COR-L47 (cell line): ENCODE measurements at places on chromosomes 12 and 14.

DNA sequence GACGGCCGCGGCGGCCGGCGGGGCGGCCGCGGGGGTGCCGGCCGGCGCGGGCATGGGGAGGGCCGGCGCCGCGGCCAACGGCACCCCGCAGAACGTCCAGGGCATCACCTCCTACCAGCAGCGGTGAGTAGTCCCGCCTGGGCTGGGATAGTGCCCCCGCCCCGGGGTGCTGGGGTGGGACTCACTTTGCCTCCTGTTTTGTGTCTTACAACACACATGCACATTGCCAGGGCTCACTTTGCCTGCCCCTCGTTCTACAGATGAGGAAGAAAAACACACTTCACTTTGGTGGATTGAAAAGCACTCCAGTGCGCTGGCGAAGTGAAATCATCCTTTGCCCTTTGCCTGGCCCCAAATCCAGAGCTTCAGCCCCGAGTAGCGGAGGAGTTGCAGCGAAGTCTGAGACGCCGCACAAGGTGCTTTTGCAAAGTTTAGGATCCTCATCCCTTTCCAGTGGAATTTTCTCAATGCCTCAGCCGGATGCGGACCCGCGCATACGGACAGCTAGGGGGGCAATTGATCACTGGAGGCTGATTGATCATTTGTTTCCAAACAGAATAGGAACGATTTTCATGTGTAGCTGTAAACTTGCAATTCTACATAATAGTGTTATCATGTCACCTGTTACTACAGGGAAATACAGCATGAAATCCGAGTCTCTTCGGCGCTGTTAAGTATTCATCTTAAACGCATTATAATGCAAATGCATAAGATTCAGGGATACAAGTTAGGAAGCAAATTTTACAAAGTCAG, 3.6 kb upstream of the NPAS3 start:
- no peak for DNase-seq

GRCh38 chr12:15979096-15980092, 68.3 kb downstream of the DERA start:
- DNase-seq, result no peak

DNA sequence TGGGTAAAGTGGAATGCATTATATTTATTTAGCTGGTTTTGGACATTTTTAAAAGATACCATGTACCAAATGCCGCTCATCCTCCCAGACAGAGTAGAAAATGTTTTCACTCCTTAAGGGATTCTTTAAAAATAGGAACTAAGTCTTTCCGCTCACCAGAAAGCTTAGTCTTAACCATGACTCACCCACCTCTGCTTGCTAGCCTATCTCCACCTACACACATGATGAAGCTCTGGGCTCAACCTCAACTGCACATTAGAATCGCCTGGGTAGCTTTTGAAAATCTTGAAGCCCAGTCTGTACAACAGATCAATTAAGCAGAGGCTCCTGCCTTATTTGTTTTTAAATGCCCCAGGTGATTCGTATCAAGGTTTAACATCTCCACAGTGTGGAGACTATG, 260.5 kb downstream of the NEDD1 start:
- no peak for DNase-seq

- DNase-seq, result peak; percentile 36
Measured at GRCh38 chr14:89303456-89304435, 113.3 kb downstream of the FOXN3 start.

DNA sequence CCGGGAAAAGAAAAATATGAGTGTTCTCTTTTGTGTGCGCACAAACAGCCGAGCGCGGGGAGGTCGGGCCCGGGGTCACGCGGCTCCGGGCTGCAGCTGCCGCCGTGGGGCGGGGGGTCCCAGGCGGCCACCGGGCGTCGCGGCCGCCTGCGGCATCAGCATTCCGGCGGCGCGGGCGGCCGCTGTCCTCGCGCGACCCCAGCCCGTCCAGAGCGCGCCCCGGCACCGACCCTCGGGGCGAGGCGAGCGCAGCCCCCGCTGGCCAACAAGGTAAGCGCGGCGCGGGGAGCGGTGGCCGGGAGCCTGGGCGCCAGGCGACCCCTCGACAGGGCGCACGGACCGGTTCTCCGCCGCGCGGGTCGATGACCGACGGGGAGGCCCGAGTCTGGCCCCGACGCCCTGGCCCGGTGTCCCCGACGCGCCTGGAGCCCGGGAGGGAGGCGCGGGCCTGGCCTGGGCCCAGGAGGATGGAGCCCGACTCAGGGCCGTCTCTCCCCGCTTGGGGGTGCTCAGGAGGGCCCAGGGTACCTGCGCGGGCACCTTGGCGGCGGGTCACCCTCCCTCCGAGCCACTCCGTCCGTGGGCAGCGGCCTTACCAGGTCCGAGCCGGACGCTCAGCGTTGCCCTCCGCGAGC, 103.9 kb upstream of the DIO3 start:
- no peak for DNase-seq

- DNase-seq, result no peak
Measured at GRCh38 chr14:61661471-61662400, 33.6 kb upstream of the HIF1A start.

DNA sequence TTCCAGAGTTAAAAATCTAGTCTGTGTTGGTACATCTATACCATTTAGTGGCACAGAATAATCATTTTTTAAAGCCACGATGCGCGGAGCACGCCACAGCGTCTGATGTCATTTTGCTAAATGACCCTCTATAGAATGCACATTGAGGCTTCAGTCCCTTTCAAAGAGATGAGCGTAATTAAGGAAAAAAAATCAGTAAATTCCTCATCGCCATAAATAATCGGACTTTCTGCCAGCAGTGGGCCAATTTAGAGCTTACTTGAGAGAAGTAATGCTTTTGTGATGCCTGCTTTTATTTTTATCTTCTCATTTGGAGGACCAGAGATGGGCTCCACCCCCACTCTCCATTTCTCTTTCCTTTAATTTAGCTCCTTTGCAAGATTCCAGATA, 4.0 kb downstream of the ASCL1 start:
- no peak for DNase-seq

GRCh38 chr12:63084501-63084900, 66.5 kb downstream of the AVPR1A start:
- no peak for DNase-seq

DNA sequence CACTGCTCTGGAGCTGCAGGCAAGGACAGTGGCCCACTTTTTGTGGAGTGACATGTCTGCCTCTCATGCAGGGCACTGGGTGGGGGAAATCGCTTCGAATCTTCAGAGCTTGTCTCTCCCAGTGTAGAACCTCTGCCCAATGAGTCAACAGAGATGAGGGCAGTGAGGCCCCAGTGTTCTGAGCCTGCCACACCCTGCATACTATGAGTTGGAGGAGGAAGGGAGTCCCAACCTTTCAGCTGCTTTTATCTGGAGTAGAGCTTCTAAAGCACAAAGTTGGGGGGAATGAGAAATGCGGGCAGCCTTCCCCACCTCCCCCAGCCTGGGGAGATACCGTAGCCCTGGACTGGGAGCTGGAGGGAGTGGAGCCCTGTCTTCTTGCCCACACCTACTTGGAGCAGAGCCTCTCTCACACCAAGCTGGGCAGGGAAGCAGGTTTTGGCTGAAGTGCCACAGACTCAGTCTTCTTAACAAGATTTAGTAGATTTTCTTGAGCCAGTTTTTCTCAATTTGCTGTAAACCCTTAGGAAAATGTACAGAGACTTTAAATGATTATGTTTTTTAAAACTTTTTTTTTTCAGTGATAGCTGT, 159.1 kb downstream of the ADGRD1 start:
- DNase-seq, result no peak

- no peak for DNase-seq
Measured at GRCh38 chr14:89807892-89808291, 146.6 kb downstream of the EFCAB11 start.

DNA sequence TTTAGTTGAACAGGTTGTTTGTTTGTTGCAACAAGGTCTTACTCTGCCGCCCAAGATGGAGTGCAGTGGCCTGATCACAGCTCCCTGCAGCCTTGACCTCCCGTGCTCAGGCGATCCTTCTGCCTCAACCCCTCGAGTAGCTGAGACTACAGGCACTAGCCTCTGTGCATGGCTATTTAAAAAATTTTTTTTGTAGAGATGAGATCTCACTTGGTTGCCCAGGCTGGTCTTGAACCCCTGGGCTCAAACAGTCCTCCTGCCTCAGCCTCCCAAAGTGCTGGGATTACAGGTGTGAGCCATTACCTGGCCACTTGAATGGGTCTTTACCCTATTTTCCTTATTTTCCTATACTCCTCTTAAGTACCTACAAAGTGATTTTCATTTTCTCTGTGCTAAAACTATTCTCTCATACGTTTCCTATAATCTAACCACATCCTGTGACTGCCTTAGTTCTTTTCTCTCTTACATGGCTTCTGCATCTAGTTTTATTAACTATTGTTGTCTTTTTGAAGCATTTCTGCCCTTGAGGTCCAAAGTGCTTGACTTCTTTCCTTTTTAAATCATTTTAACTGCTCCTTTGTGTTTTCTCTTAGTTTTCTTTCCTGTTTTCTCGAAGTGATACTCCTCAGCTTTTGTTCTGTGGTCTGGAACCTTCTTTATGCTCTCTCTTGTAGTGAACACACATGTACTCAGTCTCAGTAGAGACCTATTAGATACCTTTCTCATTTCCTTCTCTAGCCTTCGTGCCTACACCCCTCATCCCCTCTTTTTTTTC, 14.1 kb downstream of the GPX2 start:
- no peak for DNase-seq

DNA sequence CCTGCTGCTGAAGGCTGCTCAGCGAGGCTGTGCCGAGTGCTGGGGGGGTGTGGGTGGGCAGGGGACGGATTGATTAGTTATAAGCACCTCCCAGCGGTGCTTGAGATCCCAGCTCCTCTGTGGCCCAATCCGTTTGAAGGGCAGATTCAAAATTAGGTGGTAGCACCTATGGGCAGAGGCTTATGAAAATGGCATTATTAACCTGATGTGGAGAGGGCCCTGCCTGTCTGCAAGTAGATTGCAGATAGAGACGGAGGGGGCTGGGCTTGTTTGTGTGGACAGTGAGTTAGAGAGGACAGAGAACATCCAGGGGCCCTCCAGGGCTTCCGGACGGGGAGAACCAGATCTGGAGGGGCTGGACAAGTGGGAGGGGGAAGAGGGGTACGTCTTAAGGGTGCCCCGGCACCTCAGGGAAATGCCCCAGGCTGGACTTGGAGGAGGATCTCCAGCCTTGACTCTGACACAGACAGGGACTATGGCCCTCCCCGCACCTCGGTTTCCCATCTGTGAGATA, at the start of gene RTL1:
TSS of gene RTL1 (minus strand) at position 51 of the 514 bp plus-strand sequence. CDS start 18,934 bp downstream, outside the sequence.
- no peak for DNase-seq

GRCh38 chr14:92903359-92903758, 19.6 kb upstream of the CHGA start:
- DNase-seq, result peak; percentile 18

GRCh38 chr12:25950329-25951115, 8.0 kb upstream of the RASSF8 start:
- DNase-seq, result no peak

GRCh38 chr12:119389687-119390086, 55.2 kb downstream of the CCDC60 start:
- no peak for DNase-seq

GRCh38 chr12:95002754-95003153, 743 bp downstream of the NDUFA12 start:
- no peak for DNase-seq

DNA sequence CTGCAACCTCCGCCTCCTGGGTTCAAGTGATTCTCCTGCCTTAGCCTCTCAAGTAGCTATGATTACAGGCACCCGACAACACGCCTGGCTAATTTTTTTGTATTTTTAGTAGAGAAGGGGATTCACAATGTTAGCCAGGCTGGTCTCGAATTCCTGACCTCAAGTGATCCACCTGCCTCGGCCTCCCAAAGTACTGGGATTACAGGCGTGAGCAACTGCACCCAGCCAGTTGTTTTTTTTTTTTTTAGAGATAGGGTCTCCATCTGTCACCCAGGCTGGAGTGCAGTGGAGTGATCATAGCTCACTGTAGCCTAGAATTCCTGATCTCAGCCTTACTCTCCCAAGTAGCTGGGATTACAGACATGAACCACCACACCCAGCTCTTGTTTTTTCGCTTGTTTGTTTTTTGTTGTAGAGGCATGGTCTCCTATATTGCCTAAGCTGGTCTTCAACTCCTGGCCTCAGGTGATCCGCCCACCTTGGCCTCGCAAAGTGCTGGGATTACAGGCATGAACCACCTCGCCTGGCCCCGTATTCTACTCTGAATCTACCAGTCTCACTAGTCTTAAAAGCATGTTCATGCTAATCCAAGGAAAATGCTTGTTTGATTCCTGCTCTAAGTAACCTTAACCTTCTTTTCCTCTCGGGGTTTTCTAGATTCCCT, 31.7 kb upstream of the STRN3 start:
- no peak for DNase-seq

DNA sequence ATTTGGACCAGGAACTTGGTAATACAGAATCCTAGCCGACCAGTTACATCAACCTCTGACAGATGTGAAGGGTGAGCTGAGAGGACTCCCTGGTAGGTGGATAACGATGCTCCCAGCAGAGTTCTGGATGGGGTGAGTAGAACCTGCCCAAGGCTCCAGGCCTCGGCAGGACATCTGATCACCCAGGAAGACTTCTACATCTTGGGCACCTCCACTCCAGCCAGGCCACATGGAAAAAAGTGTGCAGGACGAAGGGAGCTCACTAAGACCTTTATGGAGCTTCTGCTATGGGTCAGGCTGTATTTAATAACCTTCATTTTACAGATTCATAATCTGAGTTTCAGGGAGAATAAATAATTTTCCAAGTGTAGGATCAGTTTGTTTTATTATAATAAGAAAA, 1028.7 kb downstream of the BCL11B start:
- DNase-seq, result no peak

DNA sequence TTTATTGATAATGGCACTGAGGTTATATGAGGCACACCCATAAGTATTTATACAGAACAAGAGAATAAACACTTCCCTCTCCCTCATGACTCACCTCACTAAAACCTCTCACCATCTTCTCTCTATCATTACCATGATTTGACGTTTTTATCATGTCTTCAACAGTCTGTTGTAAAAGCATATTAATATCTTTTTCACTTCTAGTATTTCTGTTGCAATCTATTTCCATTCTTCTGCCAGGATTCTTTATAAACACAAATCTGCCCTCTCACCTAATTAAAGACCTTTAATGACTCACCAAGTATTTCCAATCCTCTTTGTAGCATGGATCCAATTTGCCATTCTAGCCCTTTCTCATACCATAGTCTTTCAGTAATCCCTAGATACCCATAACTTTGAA, 527.7 kb downstream of the SLC16A7 start:
- no peak for DNase-seq

DNA sequence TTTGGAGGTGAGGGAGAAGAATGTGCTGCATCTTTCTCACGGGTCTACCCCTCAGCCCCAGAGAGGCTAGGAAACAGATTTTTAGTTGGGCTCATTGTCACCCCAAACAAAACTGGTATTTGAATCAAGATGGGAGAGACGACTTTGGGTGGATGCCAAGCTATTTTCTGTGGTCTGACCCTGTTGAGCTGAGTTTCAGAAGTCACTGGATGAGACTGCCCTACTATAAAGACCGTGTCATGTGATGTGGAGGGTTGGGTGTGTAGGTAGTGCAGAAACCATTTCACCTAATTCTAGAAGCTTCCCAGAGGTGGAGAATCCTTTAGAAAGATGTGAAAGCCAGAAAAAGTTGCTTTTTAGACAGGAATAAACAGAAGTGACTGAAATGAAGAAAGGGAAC, 60.2 kb downstream of the IFT43 start:
- DNase-seq, result no peak

GRCh38 chr12:121061831-121062230, 22.8 kb upstream of the OASL start:
- DNase-seq, result no peak

- no peak for DNase-seq
Measured at GRCh38 chr12:86711731-86712130, 455.5 kb upstream of the MGAT4C start.
